ENCODE measurements at places on chromosomes 2 and 18. TPM values are rescaled to one million over a fixed set of nuclear protein-coding genes. Genes with fewer than 3 reads are reported as not detected.

DNA sequence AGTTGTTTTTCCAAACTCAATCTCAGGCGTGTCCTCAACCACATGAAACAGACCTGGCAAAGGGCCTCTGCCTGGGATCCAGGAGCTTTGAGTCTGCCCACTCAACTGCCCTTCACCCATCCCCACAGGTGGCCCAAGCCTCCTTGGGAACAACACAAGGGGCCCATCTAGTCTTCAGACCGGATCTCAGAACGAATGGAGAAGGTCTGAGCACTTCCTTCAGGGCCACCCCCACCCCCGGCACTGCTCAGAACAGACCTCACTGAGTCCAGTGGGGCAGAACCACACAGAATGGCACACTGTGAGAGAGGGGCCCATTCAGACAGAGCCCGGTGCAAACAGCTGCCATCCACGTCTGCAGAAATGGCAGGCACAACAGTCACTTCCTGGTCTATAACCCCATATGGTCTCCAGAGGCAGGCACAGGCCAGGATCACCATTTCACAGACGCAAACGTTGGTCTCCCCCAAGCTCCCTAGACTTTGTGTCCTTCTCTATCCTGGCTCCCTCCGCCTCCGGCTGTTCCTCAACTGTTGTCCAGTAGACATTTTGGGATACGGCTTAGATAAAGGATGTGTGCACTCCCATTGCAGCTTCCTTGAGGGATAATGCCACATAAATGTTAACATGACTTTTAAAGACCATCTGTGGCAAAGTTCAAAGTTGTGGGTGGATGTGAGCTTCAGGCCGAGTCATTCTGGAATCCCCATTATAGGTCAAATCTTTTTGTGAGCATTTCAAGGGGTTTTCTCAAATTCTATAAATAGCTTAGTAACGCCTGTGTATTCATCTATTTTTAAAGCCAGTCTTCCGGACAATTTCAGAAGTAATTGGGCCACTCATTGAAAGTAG lies 149.7 kb downstream of the SMAD7 start:
- DNase-seq: no peak

DNA sequence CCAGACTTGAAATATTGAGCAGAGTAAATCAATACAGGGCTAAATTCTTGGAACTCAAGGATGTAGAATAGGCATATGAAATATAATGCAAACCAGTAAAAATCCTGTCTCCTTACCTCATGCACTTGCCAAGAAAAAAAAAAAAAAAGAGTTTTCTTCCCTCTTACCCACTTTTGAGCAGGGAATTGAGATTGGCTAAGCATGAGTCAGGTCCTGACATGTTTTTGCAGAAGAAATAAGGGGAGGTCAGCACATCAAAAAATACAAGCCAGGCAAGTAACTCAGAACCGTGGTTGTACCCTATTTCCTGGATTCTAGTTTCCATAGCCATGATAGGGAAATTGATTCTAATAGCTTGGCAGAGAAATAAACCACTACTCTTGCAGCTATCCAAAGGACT lies 1526.7 kb downstream of the LRP1B start:
- no peak for DNase-seq

- DNase-seq: no peak
Measured at GRCh38 chr18:2538844-2539243, 32.5 kb downstream of the METTL4 start.

- no peak for DNase-seq
Measured at GRCh38 chr18:63440219-63440618, 17.9 kb upstream of the VPS4B start.

DNA sequence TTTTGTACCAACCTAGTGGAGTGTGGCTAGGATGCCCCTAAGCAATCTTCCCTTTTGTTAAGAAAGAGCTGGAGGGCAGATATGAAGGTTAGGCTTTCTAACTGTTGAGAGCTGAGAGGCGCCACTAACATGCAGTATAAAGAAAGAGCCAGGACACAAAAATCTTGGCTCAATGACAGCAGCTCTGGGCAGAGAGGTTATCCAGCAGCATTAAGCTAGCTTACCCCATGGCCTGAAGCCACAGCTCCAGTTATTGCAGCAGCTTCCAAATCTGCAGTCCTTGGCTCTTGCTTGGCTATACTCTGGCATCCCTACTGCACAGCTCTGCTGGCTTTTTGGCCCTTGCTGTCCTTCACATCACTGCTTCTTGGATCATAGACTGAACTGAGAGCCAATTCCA lies 213.4 kb downstream of the GPD2 start:
- DNase-seq: no peak

DNA sequence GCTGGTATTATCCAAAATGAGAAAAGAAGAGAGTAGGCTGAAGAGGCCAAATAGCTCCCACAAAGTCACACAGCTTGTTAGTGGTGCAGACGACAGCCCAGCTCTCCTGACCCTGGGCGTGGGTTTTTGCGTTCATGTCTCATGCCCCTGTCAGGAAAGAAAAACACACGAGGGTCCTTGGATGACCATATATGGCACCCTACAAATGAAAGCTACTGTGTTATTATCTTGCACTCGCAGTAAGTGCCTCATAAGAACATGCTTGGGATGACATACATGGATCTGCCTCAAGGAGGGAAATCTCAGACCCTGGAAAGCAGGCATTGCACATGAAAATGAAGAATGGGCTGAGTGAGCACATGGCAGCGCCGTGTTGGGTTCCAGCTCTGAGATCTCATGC lies 89.7 kb downstream of the SEMA4F start:
- DNase-seq: peak; percentile 47

DNA sequence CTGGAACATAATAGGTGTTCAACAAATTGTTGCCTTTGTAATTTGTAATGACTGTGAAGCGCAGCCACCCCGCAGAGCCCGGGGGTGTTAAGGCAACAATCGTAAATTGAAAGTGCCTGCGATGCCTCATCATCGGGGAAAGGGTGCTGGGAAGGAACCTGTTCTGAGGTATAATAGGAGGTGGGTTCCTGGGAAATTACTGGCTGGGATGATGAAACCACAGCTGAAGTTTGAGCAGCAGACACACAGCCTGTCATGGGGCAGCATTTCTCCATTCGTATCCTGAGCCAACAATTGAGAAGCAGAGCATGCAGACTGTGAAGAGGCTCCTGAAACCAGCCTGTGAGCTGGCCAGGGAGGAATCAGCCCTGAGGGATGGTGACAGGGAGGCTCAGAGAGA lies 404.0 kb upstream of the MYT1L start:
- DNase-seq: no peak

GRCh38 chr2:217938036-217938435 lies 64.8 kb downstream of the TNS1 start:
- no peak for DNase-seq

Gene RTP5
- 0.07 TPM for total RNA-seq
